ENCODE measurements at places on chromosomes 11 and 22. TPM values are rescaled to one million over a fixed set of nuclear protein-coding genes. Genes with fewer than 3 reads are reported as not detected.

SERPING1 gene
- total RNA-seq, result 2.0 TPM

DNA sequence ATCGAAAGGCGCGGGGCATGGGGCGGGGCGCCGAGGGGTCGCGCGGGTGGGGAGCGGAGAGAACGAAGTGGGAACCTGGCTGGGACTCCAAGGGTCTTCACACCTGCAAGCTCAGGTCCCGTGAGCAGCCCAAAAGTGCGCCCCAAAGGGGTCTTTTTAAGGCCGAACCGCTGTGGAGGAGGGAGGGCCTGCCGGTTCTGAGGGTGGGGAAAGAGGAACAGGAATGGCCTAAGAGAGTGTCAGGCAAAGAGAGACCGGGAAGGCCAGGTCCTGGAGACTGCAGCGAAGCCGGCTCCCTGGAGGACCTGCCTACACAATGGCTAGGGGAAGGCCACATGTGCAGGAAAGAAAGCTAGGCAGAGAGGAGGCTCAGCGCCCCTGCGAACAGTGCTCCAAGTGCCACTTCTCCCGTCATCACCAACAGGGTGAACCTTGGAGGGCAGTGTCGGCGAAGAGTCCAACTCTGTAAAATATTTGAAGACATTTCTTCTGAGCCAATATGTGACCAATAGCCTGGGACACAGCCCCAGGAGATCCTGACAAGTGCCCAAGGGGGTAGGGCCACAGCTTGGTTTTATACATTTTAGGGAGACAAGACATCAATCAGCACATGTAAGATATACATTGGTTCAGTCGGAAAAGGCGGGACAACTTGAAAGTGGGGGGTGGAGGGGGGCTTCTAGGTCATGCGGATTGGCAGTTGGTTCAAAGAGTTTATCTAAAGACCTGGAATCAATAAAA lies 710 bp upstream of the DGCR2 start:
- H3K27ac ChIP-seq, result no peak overlapping the region
- peak overlapping the region; percentile 25 for H3K4me3 ChIP-seq
- peak; percentile 5 for DNase-seq

DNA sequence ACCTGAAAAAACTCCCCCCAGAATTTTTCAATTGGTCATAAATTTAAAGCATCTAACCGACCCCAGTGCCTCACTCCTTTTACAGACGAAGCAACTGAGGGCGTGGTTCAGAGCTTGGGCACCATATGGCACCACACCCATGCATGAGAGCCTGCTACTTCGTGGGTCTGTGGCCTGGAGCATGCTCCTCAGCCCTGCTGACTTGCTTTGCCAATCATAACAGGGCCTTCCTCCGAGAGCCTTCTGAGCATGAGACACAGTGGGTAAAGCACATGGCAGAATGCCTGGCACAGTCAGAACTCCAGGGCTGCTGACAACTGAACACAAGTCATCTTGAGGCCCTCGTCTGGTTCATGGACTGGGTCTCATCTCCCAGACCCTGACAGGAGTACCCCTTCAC lies 33.3 kb downstream of the HIRA start:
- H3K27me3 ChIP-seq, result no peaks in the 10 kb centered on the region
- peaks cover 50% of the 10 kb centered on the region for H3K36me3 ChIP-seq

- H3K4me3 ChIP-seq, result no peak overlapping the region
- no peak for DNase-seq
- H3K4me1 ChIP-seq, result no peaks in the 10 kb centered on the region
- H3K36me3 ChIP-seq, result no peaks in the 10 kb centered on the region
- no peaks in the 10 kb centered on the region for H3K27me3 ChIP-seq
Observed at GRCh38 chr22:27827604-27828587, 26.3 kb upstream of the MN1 start.

APOBEC3B gene
- 17.6 TPM for total RNA-seq

DNA sequence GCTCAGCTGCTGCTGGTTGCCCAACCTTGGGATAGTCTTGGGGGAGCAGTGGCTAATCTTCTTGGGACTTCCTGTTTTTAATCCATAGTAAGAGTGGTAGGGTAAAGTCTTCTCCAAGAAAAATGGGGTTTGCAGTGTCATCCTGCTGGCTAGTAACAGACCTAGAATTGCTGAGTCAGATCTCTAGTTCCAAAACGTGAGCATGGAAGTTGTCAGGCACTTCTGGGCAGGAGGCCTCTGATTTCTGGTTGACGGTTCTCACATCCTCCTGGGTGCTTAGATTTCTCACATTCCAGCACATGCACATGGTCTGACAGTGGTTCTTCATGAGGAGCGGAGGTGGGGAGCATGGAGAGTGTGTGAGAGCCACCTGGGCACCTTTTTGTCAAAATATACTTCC lies 410.0 kb downstream of the OPCML start:
- H3K36me3 ChIP-seq, result no peaks in the 10 kb centered on the region
- no peak for DNase-seq
- H3K4me1 ChIP-seq, result no peaks in the 10 kb centered on the region
- no peak overlapping the region for H3K4me3 ChIP-seq
- no peak overlapping the region for H3K27ac ChIP-seq

DNA sequence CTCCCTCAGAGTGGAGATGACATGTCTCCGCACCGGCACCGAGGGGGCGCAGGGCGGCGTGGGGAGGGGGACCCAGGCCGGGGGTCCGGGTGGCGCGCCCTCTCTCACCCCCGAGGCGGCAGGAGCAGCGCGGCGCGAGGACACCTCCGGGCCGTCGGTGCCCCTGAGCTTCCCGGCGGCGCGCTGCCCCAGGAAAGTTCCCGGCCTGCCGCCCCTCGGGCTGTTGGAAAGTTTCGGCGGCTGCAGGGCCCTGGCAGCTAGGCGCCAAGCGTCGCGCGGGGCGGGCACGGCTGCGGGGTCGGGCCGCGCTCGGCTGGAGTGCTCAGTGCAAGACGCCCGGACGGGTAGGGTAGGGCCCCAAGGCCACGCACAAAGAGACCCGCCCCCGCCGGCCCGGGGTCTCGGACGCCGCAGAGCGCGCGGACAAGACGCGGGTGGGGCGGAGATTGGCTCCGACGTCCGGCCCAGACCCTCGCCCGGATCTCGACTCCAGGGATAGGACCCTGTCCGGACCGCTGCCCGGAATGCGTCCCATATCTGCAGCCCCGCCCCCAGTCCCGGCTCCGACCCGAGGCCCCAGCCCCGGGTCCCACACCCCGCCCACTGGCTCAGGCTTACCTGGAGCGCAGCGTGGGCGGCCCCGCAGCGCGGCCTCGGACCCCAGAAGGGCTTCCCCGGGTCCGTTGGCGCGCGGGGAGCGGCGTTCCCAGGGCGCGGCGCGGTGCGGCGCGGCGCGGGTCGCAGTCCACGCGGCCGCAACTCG lies 471 bp downstream of the ARVCF start:
- no peak for DNase-seq
- H3K27me3 ChIP-seq, result peaks cover 29% of the 10 kb centered on the region
- H3K27ac ChIP-seq, result no peak overlapping the region
- H3K4me3 ChIP-seq, result peak overlapping the region; percentile 57

- no peaks in the 10 kb centered on the region for H3K27me3 ChIP-seq
- peaks cover 9% of the 10 kb centered on the region for H3K4me1 ChIP-seq
- H3K36me3 ChIP-seq, result no peaks in the 10 kb centered on the region
Observed at GRCh38 chr11:86063536-86063935, 5.3 kb downstream of the PICALM start.

FOLR2 gene
- not detected for total RNA-seq

All from IMR-90 (cell line).